ENCODE measurements at places on chromosomes 12 and 14. TPM values are rescaled to one million over a fixed set of nuclear protein-coding genes. Genes with fewer than 3 reads are reported as not detected.

The TAS2R30 gene
- total RNA-seq: 8.5 TPM

The TAS2R50 gene
- 2.2 TPM for total RNA-seq

The HOXC13 gene
- not detected for total RNA-seq

DNA sequence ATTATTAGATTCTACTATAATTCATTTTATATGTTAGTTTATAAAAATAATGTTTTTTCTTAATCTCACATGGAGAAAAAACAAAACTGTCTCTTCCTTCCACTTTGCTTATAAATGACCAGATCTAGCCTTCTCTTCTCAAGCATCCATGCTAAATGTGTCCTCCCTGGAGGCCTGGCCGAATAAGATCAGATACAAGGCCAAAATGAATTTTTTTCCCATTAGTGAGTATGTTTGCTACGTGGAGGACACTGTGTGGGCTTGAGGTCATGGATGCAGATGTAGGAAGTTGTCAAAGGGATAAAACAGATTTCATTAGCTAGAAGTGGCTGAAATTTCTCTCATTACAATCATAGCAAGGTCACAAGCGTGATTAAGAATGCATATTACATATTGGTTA lies 1244.9 kb upstream of the SEL1L start:
- H3K4me3 ChIP-seq: no peak overlapping the region
- no peak for DNase-seq
- H3K4me1 ChIP-seq: no peaks in the 10 kb centered on the region
- H3K36me3 ChIP-seq: no peaks in the 10 kb centered on the region
- no peaks in the 10 kb centered on the region for H3K27me3 ChIP-seq

DNA sequence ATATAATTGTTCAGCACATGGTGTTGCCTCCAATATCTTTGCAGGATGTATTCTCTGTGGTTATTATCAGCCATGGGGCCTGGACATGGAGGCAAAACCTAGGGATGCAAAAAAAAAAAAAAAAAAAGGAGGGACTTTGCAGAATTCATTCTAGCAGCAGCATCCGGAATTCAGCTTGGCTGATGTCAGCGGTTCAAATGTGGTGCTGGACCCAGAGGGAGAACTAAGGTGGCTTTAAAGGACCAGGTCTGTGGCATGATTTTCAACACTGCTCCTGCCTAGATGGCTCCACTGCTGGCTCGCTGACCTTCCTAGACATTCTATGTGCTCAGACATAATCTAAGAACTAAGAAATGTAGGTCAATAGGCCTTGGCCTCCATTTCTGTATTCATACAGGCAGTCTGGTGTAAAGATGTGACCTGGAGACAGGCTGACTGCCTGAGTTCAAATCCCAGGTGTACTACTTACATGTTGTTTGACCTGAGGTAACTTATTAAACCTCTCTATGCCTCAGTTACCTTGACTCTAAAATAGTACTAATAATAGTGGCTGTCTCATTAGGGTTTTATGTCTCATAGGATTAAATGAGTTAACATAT lies 108.6 kb downstream of the PPM1A start:
- H3K4me3 ChIP-seq: no peak overlapping the region
- no peak overlapping the region for H3K27ac ChIP-seq
- H3K36me3 ChIP-seq: no peaks in the 10 kb centered on the region
- no peak for DNase-seq

DNA sequence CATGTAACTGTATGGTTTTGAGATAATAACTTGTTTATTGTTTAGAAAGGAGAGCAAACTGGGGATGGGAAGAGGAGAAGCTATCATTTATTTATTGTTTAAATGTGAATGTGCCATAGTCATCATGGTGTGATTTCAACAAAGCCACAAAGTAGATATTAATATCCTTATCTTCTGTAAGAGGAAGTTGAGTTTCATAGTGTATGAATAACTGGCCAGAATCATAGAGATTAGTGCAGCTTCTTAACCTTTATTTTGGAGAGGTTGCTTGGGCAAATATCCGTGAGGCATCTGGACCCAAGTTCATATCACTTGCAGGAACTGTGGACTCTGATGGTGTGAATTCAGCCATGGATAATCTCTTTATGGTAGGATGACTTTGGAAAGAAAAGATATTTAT lies 26.8 kb upstream of the LYZ start:
- no peak overlapping the region for H3K27ac ChIP-seq
- H3K27me3 ChIP-seq: no peaks in the 10 kb centered on the region

DNA sequence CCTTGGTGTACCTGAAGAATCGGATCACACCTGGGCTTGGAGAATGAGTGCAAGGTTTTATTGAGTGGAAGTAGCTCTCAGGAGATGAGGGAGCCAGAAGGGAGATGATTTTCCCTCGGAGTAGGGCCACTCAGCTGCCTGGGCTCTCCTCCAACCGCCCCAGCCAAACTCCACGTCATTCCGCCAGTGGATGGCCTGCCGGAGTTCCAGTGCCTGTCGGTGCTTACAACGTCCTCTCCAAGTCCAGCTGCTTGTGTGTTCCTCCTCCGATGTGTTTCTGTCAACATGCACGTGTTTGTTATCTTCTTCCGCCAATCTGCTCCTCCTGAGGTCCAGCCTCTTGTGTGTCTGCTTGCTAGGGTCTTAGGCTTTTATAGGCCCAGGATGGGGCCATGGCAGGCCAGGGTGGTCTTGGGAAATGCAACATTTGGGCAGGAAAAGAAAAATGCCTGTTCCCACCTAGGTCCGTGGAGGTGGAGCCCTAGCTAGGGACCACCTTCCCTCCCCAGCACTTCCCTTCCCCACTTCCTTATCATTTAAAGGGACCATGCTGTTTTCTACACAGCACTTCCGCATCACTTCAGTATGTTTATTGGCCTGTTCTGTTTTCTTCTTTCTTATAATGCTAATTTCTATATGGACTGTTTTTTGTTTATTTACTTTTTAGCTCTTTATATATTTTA lies 343.2 kb downstream of the PDZRN4 start:
- no peak overlapping the region for H3K27ac ChIP-seq
- H3K36me3 ChIP-seq: no peaks in the 10 kb centered on the region
- no peak for DNase-seq
- no peaks in the 10 kb centered on the region for H3K27me3 ChIP-seq

GRCh38 chr14:69822456-69822855 lies 25.4 kb upstream of the SLC10A1 start:
- H3K4me1 ChIP-seq: no peaks in the 10 kb centered on the region
- no peaks in the 10 kb centered on the region for H3K36me3 ChIP-seq
- no peak overlapping the region for H3K4me3 ChIP-seq
- DNase-seq: no peak
- H3K27ac ChIP-seq: no peak overlapping the region
- H3K27me3 ChIP-seq: peaks cover 17% of the 10 kb centered on the region

DNA sequence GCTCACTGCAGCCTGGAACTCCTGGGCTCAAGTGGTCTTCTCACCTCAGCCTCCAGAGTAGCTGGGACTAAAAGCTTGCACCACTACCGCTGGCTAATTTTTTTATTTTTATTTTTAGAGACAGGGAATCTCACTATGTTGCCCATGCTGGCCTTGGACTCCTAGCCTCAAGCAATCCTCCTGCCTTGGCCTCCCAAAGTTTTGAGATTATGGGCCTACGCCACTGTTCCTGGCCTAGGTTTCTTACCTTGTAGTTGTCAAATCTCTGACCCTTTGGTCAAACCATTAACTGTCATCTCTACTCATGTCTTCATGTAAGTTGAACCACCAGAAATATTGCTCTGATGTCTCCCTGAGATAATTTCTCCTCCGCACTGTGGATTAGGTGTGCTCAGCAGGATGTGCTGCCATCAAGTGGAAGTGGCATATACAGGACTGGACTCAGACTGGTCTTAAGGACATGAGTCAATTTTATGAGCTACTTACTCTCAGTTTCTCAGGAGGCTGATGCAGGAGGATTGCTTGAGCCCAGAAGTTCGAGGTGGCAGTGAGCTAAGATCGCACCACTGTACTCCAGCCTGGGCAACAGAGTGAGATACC lies 28.5 kb downstream of the ACTR6 start:
- no peak for DNase-seq
- H3K36me3 ChIP-seq: peaks cover 12% of the 10 kb centered on the region
- no peaks in the 10 kb centered on the region for H3K27me3 ChIP-seq
- no peak overlapping the region for H3K27ac ChIP-seq
- H3K4me1 ChIP-seq: no peaks in the 10 kb centered on the region

GRCh38 chr12:104356231-104357115 lies 52.9 kb downstream of the EID3 start:
- DNase-seq: no peak
- peaks cover 5% of the 10 kb centered on the region for H3K36me3 ChIP-seq
- no peak overlapping the region for H3K4me3 ChIP-seq
- H3K27ac ChIP-seq: no peak overlapping the region

DNA sequence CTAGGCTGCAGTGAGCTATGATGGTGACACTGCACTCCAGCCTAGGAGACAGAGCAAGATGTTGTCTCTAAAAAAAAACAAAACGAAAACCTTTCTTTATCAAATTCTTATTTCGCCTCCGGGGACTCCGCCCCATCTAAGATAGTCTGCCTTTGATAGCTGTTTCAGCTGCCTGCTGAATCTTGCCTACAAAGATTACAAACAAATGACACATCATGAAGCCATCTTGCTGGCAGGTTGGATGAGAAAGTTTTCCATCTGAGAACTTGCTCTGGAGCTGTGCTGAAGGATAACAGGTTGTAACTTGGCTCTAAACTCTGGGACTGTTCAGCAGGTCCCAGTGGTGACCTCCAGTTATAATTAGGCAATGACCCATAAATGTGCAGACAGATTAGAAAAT lies 41.8 kb upstream of the AEBP2 start:
- H3K27ac ChIP-seq: no peak overlapping the region
- H3K36me3 ChIP-seq: no peaks in the 10 kb centered on the region
- H3K27me3 ChIP-seq: no peaks in the 10 kb centered on the region
- H3K4me3 ChIP-seq: no peak overlapping the region
- H3K4me1 ChIP-seq: peaks cover 7% of the 10 kb centered on the region
- DNase-seq: no peak

DNA sequence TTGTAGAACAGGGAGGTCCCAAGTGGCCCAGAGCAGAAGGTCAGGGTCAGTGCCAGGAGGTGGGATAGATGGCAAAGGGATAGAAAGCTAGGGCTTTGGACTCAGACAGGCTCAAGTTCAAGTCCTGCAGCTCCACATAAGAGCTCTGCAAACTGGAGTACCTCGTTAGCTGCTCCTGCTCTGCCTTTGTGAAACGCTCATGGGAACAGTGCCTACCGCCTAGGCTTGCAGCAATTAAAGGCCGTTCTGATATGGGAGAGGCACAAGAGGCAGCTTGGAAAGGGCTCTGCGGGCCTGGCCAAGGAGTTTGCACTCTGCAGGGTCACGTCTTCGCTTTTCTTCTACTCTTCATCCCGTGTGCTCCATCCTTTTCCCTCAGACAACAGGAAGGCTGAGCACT lies 54.1 kb downstream of the MAP1LC3B2 start:
- H3K27me3 ChIP-seq: no peaks in the 10 kb centered on the region
- no peak overlapping the region for H3K27ac ChIP-seq
- H3K36me3 ChIP-seq: no peaks in the 10 kb centered on the region
- DNase-seq: no peak

GRCh38 chr12:112570096-112570495 lies 151.3 kb downstream of the PTPN11 start:
- H3K4me1 ChIP-seq: no peaks in the 10 kb centered on the region

GRCh38 chr14:61581340-61581739 lies 114.0 kb upstream of the HIF1A start:
- no peak overlapping the region for H3K27ac ChIP-seq
- no peaks in the 10 kb centered on the region for H3K27me3 ChIP-seq
- H3K4me1 ChIP-seq: peaks cover 2% of the 10 kb centered on the region
- DNase-seq: no peak
- H3K36me3 ChIP-seq: no peaks in the 10 kb centered on the region
- no peak overlapping the region for H3K4me3 ChIP-seq

- no peaks in the 10 kb centered on the region for H3K36me3 ChIP-seq
- no peak overlapping the region for H3K27ac ChIP-seq
- no peaks in the 10 kb centered on the region for H3K27me3 ChIP-seq
- no peak overlapping the region for H3K4me3 ChIP-seq
- H3K4me1 ChIP-seq: no peaks in the 10 kb centered on the region
- no peak for DNase-seq
These were observed 190.9 kb downstream of the SOX5 start for GRCh38 chr12:23758608-23759007.

DNA sequence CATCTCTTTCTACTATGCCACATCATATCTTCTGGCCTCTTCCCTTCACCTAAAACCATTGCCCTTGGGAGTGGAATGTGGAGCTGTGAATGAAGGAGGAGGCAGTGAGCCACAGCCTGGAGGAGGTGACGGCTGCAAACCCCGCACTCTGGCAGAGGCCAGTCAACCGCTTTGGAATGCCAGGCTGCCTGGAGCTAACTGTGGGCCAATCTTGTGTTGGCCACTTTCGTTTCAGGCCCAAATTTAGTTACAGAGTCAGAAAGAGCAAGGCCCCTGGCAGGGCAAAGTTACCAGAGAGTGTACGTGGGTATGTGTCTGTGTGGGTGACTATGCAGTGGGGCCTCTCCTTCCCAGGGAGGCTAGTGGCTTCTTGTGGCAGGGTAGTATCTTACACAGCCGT lies 40.1 kb downstream of the CACNA1C start:
- H3K4me3 ChIP-seq: no peak overlapping the region
- no peaks in the 10 kb centered on the region for H3K36me3 ChIP-seq
- H3K4me1 ChIP-seq: peaks cover 3% of the 10 kb centered on the region
- no peak for DNase-seq

DNA sequence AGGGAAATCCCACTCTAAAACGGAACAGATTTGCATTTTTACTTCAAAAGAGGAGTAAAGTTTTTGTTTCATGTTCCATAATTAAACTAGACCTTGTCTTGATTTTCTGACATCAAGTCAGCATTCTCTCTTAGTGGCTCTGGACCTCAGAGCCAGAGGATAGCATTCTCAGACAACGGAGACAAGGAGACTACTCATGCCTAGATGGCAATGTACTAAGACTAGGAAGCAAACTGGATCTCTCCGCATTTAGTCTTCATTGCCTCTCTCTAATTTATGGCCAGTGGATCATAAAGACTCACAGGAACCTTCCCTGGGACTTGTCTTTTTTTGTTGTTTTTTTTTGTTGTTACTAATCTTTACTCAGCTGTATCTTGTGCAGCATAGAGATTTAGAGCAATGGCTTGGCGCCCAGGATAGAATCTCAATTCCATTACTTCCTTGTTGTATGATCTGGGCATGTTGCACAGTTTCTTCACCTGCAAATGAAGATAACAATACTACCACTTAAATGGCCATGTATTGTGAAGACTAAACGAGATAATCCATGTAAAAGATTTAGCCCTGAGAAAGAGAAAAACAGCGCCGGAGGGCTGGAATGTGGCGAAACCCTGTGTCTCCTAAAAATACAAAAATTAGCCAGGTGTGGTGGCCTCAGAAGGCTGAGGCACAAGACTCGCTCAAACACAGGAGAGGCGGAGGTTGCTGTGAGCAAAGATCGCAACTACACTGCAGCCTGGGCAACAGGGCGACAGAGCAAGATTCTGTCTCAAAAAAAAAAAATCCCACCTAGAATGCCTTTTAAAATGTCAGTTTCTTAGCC lies 4.0 kb upstream of the GEMIN2 start:
- H3K27ac ChIP-seq: no peak overlapping the region
- no peak overlapping the region for H3K4me3 ChIP-seq
- DNase-seq: no peak
- H3K36me3 ChIP-seq: no peaks in the 10 kb centered on the region
